Psoas muscle (tissue), 8 donors: ENCODE measurements at places on chromosomes 1 and 21. TPM values are rescaled to one million over a fixed set of nuclear protein-coding genes. Genes with fewer than 3 reads are reported as not detected.
A peak's percentile ranks its signal among the peaks of the same experiment; 100 is the strongest.

HLX gene
- 9.2 TPM for total RNA-seq

DNA sequence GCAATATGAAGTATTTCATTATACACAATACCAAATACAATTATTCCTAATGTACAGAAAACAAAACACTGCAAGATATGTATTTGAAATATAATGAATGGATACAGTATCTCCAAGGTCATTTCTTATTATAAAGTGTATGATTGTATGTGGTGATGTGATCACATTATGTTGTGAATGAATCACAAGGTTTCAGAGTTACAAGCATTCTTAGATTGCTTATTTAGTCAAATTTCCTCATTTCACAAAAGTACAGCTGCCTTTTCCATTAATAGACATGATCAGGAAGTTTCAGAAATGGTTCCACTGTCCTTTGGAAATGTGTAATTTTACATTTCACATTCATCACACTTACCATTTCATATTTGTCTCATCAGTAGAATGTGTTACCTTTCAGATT lies 28.3 kb upstream of the NEK7 start:
- no peak for DNase-seq

DNA sequence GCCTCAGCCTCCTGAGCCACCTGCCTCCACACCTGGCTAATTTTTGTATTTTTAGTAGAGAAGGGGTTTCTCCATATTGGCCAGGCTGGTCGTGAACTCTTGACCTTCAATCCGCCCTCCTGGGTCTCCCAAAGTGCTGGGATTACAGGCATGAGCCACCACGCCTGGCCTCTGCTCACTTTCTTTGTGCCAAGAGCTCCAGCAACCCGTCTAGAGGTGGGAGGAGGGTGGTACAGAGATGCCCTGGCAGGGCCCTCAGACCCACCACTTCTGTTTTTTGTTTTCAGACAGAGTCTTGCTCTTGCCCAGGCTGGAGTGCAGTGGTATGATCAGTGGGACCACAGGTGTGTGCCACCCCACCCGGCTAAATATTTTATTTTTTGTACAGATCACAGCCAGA lies 6.9 kb upstream of the SYNC start:
- DNase-seq, result no peak

GRCh38 chr1:238690415-238690814 lies 696.0 kb upstream of the CHRM3 start:
- DNase-seq, result no peak

- peak; percentile 35 for DNase-seq
Observed at GRCh38 chr21:32403201-32403777, 9.2 kb upstream of the EVA1C start.

DNA sequence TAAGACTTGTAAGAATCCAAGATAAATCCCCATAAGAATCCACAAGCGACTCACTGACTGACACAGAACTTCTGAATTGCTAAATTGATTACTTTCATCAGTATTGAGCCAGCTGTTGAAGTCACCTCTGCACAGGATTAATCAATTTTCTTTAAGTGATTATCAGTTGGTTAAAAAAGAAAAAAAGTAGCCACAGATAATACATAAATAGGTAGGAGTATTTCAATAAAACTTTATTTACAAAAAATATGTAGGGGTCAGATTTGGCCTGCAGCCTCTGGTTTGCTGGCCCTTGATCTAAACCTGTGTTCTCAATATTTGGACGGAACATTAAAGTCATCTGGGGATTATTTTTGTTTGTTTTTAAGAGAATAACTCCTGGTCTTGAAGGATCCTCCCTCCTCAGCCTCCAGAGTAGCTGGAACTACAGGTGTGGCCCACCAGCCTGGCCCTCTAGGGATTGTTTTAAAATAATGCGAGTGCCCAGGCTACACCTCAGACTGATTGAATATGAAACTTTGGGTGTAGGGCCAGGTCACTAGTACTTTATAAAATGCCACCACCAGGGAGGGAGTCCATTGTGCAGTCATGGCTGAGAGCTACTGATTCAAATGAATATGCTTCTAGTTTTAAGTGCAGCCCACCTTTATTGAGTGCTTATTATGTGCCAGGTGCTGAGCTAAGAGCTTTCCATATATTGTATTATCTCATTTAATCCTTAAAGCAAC lies 6.8 kb upstream of the TMEM183A start:
- no peak for DNase-seq
